ENCODE measurements at places on chromosomes 3 and 15. TPM values are rescaled to one million over a fixed set of nuclear protein-coding genes. Genes with fewer than 3 reads are reported as not detected.

SMCO1 gene
- total RNA-seq, result under 0.01 TPM

TMEM40 gene
- total RNA-seq, result not detected

- DNase-seq, result no peak
Observed at GRCh38 chr3:194351080-194351672, at the start of gene CPN2. CPN2 (minus strand) TSS chr3:194351328; CDS start chr3:194342702, 8,626 bp downstream.

DNA sequence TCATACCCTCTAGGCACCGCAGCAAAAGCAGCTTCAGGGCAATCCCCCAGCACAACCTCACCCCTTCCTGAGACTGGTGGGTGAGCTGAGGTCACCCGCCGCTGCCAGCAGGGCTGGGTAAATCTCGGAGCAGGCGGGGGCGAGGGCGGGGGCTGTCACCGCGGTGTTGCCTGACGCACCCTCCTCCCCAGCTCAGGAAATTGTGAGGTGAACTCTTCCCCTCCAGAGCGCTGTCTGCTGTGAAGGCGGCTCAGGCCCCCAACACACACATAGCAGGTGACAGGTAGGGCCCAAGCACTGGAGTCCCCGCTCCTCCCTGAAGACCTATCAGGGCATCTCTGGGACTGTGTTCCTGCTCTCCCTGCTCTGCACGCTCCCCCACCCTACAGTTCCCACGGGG, 30.2 kb upstream of the FURIN start:
- DNase-seq, result no peak

DNA sequence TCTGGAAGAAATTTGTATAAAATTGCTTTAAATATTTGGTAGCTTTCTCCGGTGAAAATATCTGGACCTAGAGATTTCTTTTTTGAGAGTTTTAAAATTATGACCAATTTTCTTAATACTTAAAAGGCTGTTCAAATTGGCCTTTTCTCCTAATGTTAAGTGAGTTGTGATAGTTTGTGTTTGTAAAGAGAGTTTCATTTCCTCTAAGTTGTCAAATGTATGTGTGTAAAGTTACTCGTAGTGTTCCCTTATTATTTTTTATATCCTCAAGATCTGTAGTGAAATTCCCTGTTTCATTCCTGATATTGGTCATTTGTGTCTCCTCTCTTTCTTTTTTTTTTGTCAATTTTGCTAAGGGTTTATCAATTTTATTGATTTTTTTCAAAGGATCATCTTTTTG, 92.6 kb upstream of the CTNNB1 start:
- DNase-seq, result no peak

- no peak for DNase-seq
Observed at GRCh38 chr3:153901991-153902390, 219.2 kb upstream of the ARHGEF26 start.

- DNase-seq, result peak; percentile 83
Observed at GRCh38 chr3:113736548-113737089, 9.4 kb downstream of the NAA50 start.

ZNF280D gene
- 51.8 TPM for total RNA-seq

CCR3 gene
- not detected for total RNA-seq

GRCh38 chr3:43144761-43145490, 39.0 kb upstream of the POMGNT2 start:
- DNase-seq, result peak; percentile 43

KPNA4 gene
- 36.4 TPM for total RNA-seq

NRROS gene
- total RNA-seq, result 0.32 TPM

DNA sequence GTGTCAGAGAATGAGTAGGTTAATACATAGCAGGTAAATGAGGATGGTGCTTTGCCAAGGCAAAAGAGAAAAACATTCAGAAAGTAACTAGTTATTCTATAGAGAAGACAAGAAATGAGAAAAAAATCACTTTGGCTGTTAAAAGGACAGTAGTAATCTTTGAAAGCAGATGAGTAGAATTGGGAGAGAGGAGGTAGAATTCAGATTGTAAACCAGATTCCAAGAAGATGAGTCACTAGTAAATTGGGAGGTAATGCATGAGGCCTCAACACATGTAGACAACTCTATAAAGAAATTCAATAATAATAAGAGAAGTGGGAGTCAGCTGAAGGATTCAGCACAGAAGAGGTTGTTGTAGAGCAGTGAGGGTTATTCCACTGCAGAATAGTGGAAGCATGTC, 81.4 kb downstream of the MBNL1 start:
- no peak for DNase-seq

DNA sequence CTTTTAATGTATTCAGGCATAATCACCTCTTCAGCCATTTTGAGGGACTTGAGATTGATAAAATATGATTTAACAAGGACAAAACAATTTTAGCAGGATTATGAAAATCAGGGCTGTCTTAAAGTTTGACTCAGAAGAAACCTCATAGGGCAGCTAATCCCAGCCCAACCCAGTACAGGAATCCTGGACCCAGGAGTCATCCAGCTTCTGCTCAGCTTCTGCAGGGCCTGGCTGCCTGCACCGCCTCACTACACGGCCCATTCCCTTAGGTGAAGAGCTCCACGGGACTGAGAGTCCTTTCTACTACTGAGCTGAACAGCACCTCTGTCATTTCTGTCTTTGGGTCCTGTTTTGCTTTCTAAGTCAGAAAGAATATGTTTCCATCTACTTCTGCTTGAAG, 37.5 kb downstream of the ARHGAP31 start:
- DNase-seq, result peak; percentile 34

KIF7 gene
- total RNA-seq, result 12.2 TPM

RASGRP1 gene
- total RNA-seq, result 9.5 TPM

ISLR2 gene
- total RNA-seq, result not detected

- peak; percentile 25 for DNase-seq
Observed at GRCh38 chr3:90091549-90091948, 984.1 kb downstream of the EPHA3 start.

- peak; percentile 10 for DNase-seq
Observed at GRCh38 chr3:23481616-23482278, 278.6 kb downstream of the UBE2E2 start.

GRCh38 chr3:118412503-118412902, 622.1 kb downstream of the IGSF11 start:
- no peak for DNase-seq

Data from fibroblast of villous mesenchyme (primary cell).